ENCODE measurements at places on chromosomes 7 and 10.

DNA sequence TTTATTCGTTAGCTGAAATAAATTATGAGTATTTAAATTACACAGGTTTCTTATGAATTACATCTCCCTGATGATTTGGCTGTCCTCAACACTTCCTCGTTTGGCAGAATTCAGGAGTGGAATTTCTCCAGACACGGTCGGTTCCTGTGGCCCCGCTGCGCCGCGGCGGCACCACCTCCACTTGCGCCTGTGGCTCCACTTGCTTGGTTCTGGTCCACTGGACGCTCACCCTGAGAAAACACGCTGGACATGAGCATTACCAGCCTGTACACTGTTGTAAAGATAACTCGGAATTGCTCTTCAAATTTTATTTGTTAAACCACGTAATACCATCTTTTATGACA lies 85.3 kb downstream of the ZNF33B start:
- no peak for DNase-seq
- peak overlapping the region; percentile 83 for H3K27ac ChIP-seq
- peaks cover 26% of the 10 kb centered on the region for H3K36me3 ChIP-seq
- peak overlapping the region; percentile 89 for H3K4me3 ChIP-seq
- no peaks in the 10 kb centered on the region for H3K27me3 ChIP-seq

- H3K27ac ChIP-seq, result no peak overlapping the region
- no peak overlapping the region for H3K4me3 ChIP-seq
- H3K4me1 ChIP-seq, result no peaks in the 10 kb centered on the region
- no peaks in the 10 kb centered on the region for H3K36me3 ChIP-seq
- H3K27me3 ChIP-seq, result no peaks in the 10 kb centered on the region
These were observed 481.5 kb upstream of the KLF6 start for GRCh38 chr10:4266416-4267085.

- no peaks in the 10 kb centered on the region for H3K27me3 ChIP-seq
- H3K36me3 ChIP-seq, result no peaks in the 10 kb centered on the region
- no peak overlapping the region for H3K27ac ChIP-seq
These were observed 51.0 kb downstream of the SKAP2 start for GRCh38 chr7:26813432-26813831.

DNA sequence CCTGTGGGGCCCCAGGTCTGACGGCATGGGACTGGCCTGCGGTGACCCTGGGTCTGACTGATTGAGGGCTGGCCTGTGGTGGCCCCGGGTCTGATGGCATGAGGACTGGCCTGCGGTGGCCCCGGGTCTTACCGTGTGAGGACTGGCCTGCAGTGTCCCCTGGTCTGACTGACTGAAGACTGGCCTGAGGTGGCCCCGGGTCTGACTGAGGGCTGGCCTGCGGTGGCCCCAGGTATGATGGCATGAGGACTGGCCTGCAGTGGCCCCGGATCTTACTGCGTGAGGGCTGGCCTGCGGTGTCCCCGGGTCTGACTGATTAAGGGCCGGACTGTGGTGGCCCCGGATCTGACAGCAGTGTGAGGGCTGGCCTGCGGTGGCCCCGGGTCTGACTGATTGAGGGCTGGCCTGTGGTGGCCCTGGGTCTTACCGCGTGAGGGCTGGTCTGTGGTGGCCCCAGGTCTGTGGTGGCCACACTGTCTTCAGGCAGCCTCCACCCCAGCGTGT lies 10.9 kb downstream of the JAKMIP3 start:
- no peak overlapping the region for H3K27ac ChIP-seq
- H3K27me3 ChIP-seq, result no peaks in the 10 kb centered on the region
- H3K4me3 ChIP-seq, result no peak overlapping the region
- H3K4me1 ChIP-seq, result no peaks in the 10 kb centered on the region
- no peaks in the 10 kb centered on the region for H3K36me3 ChIP-seq

DNA sequence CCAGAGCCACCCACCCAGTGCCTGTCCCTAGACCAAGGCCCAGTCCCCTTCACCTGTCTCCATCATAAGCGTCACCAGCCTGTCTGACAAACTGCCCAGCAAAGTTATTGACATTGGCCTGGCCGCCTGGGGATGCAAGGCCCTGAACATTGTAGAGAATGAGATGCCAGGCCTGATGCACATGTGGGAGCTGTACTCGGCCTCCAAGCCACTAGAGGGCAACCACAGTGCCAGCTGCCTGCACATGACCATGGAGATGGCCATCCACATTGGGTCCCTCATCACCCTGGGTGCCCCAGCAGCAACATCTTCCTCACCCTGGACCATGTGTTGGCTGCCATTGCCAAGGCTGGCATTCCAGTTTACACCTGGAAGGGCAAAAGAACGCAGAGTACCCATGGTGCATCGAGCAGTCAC lies 63.7 kb upstream of the ANTXRL start:
- H3K27me3 ChIP-seq, result no peaks in the 10 kb centered on the region
- H3K4me3 ChIP-seq, result no peak overlapping the region
- H3K27ac ChIP-seq, result no peak overlapping the region
- H3K4me1 ChIP-seq, result no peaks in the 10 kb centered on the region
- peak; percentile 22 for DNase-seq

DNA sequence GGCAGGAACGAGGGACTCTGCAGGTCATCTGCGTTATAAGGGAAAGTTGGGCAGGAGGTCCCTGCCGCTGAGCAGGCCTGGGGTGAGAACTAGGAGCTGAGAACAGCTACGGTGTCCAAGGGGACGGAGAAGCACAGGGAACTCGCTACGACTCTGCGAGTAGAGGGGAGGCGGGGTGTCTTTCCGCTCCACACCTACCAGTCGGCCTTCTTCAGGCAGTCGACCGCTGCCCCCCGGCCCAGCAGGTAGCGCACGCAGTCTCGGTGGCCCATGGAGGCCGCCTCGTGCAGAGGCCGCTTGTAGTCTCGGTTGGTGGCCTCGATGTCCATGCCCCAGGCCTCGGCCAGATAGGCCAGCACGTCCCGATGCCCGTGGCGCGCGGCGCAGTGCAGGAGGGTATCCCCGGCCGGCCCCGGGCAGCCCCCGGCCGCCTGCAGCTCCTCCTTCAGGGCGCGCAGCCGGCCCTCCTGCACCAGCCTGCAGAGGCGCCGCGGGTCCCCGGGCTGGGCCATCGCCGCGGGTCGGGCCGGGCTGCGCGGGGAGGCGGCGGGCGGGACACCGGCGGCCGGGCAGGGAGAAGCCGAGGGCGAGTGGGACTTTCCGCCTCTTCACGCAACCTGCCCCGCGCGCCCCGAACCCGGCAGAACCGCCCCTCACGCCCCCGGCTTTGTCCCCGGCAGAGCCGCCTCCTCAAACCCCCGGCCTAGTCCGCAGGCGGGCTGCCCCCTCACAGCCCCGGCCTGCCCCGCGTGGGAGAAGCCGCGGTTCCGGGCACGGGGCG lies 660 bp downstream of the ANKRD16 start:
- peaks cover 40% of the 10 kb centered on the region for H3K4me1 ChIP-seq
- DNase-seq, result peak; percentile 46
- H3K27me3 ChIP-seq, result no peaks in the 10 kb centered on the region
- H3K4me3 ChIP-seq, result peak overlapping the region; percentile 96
- peaks cover 45% of the 10 kb centered on the region for H3K36me3 ChIP-seq
- H3K27ac ChIP-seq, result peak overlapping the region; percentile 70

DNA sequence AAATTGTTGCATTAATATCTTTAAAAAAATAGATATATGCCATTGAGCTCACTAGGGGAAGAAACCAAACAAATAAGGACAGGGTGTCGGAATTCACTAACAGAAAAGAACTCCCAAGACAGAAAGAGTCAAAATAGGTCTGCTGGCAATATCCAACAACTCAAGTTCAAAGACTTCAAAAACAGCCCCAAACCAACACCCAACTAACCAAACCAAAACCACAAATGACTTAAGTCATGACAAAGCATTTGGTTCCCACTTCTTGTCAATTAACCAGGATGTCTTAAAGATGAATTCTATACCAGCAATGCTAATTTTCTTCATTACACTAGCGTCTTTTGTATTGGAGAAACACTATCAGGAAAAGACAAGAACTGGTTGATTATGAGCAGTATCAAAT lies 249.0 kb upstream of the PLXNA4 start:
- H3K4me3 ChIP-seq, result no peak overlapping the region
- no peak for DNase-seq
- no peaks in the 10 kb centered on the region for H3K27me3 ChIP-seq
- H3K27ac ChIP-seq, result no peak overlapping the region
- H3K36me3 ChIP-seq, result peaks cover 6% of the 10 kb centered on the region

GRCh38 chr7:146116521-146117222 lies at the start of gene CNTNAP2:
Gene CNTNAP2 (plus strand): TSS chr7:146116801. CDS start chr7:146116877, 76 bp downstream.
- H3K27ac ChIP-seq, result no peak within 1 kb of the TSS
- no peaks in the 10 kb centered on the region for H3K4me1 ChIP-seq
- H3K4me3 ChIP-seq, result no peak within 1 kb of the TSS
- DNase-seq, result no peak
- no peaks in the 10 kb centered on the region for H3K27me3 ChIP-seq

GRCh38 chr10:43801140-43801539 lies 152.5 kb upstream of the ZNF32 start:
- no peak for DNase-seq
- no peaks in the 10 kb centered on the region for H3K36me3 ChIP-seq
- H3K27me3 ChIP-seq, result no peaks in the 10 kb centered on the region
- no peak overlapping the region for H3K4me3 ChIP-seq

GRCh38 chr10:66521506-66521905 lies 404.3 kb upstream of the LRRTM3 start:
- no peak overlapping the region for H3K27ac ChIP-seq
- H3K4me3 ChIP-seq, result no peak overlapping the region
- no peaks in the 10 kb centered on the region for H3K27me3 ChIP-seq
- no peaks in the 10 kb centered on the region for H3K4me1 ChIP-seq

GRCh38 chr7:4709187-4709586 lies 27.1 kb downstream of the FOXK1 start:
- no peak for DNase-seq
- no peak overlapping the region for H3K4me3 ChIP-seq
- no peaks in the 10 kb centered on the region for H3K27me3 ChIP-seq
- peaks cover 18% of the 10 kb centered on the region for H3K36me3 ChIP-seq
- no peaks in the 10 kb centered on the region for H3K4me1 ChIP-seq
- H3K27ac ChIP-seq, result no peak overlapping the region

DNA sequence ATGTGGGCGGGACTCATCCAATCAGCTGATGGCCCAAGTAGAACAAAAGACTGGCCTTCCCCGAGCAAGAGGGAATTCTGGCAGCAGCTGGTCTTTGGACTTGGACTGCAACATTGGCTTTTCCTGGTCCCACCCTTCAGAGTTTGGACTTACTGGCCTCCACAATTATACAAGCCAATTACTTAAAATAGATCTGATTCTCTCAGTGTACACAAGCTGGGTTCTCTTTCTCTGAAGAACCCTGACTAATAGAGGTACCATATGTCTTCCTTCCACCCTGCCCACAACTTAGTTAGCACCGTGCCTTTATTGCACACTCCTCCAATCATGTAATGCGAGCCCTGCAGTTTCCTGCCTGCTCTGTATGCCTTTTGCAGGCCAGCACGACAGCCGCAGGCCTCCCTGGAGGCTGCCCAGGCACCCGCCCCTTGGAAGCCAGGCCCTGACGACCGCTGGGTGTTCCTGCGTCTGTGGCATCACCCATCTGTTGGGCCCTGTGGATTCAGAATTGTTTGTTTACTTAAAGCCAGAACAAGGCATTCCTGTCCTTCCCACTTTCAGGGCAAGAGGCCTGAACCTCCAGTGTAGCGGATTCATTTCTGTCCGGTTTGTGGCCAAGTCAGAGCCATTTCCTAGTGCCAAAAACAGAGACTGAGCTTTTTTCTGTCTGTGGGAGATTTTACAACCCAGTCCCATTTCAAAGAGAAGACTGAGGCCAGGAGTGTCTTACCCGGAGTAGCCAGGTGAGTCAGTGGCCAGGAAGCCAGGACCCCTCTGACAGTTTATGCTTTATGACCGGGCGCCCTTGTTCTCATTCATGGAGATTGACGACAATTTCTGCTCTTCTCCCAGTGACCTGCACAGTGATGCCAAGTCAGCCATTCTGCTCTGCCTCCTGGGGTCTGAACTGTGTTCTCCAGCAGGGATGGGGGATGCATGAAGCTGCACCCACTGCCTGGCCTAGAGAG lies 968 bp upstream of the INMT start:
- H3K27ac ChIP-seq, result no peak overlapping the region
- H3K27me3 ChIP-seq, result no peaks in the 10 kb centered on the region
- no peak for DNase-seq
- H3K4me1 ChIP-seq, result no peaks in the 10 kb centered on the region

DNA sequence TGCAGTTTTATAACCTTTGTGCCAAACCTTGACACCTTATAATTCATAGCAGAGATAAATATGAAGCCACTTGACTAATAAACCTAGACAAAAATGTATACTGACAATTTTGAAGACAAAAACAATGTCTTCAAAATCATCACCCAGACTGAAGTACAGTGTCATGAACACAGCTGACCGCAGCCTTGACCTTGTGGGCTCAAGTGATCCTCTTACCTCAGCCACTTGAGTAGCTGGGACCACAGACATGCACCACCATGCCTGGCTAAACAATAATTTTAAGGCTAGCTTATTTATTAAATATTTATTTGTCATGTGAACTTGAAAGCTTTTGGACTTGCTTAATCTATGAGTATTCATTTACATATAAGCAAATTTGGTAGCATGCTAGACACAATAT lies 24.3 kb downstream of the IL6 start:
- no peaks in the 10 kb centered on the region for H3K4me1 ChIP-seq
- DNase-seq, result no peak
- H3K27me3 ChIP-seq, result peaks cover 2% of the 10 kb centered on the region
- no peak overlapping the region for H3K27ac ChIP-seq
- no peak overlapping the region for H3K4me3 ChIP-seq

GRCh38 chr10:49307921-49308320 lies 9.0 kb downstream of the C10orf71 start:
- peak; percentile 79 for DNase-seq
- H3K4me3 ChIP-seq, result no peak overlapping the region
- no peaks in the 10 kb centered on the region for H3K27me3 ChIP-seq
- peak overlapping the region; percentile 41 for H3K27ac ChIP-seq
- no peaks in the 10 kb centered on the region for H3K36me3 ChIP-seq

DNA sequence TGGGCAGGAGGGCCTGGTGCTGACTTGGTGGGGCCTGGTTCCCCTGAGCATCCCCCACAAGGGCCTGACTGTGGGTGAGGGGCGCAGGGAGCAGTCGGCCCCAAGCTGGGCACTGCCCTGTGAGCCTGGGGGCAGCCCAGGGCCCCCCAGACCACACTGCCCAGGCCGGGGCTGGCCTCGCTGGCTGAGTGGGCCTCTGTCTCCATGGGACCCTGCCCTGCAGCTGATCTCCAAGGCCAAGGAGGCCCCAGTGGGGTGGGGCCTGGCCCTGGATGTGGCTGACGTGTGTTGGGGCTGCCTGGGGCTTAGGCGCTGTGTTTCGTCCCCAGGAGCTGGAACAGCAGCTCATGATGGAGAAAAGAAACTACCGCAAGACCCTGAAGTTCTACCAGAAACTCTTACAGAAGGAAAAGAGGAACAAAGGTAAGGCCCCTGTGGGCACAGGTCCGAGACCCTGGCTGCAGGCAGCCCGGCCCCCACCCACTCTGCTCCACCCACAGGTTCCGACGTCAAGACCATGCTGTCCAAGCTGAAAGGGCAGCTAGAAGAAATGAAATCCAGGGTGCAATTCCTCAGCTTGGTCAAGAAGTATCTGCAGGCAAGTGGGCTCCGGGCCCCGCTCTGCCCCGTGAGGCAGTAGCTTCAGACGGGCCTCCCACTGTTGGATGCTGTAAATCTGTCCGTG lies 23.5 kb upstream of the UTF1 start:
- no peaks in the 10 kb centered on the region for H3K27me3 ChIP-seq
- H3K4me3 ChIP-seq, result no peak overlapping the region
- no peak overlapping the region for H3K27ac ChIP-seq
- H3K36me3 ChIP-seq, result no peaks in the 10 kb centered on the region
- no peaks in the 10 kb centered on the region for H3K4me1 ChIP-seq
- no peak for DNase-seq

- H3K27ac ChIP-seq, result no peak overlapping the region
- peaks cover 6% of the 10 kb centered on the region for H3K36me3 ChIP-seq
- no peak overlapping the region for H3K4me3 ChIP-seq
- H3K27me3 ChIP-seq, result no peaks in the 10 kb centered on the region
- no peak for DNase-seq
- H3K4me1 ChIP-seq, result peaks cover 3% of the 10 kb centered on the region
These were observed 25.6 kb downstream of the EZH2 start for GRCh38 chr7:148858489-148858888.

GRCh38 chr7:142880876-142881505 lies 4.6 kb downstream of the TRPV6 start:
- H3K4me3 ChIP-seq, result no peak overlapping the region
- no peaks in the 10 kb centered on the region for H3K27me3 ChIP-seq
